ENCODE measurements at places on chromosomes 16 and 17.

- H3K27me3 ChIP-seq: no peaks in the 10 kb centered on the region
- no peak overlapping the region for H3K4me3 ChIP-seq
- peaks cover 2% of the 10 kb centered on the region for H3K36me3 ChIP-seq
- peak overlapping the region; percentile 84 for H3K27ac ChIP-seq
- DNase-seq: peak; percentile 99
Measured at GRCh38 chr17:73293480-73293911, 18.3 kb downstream of the CDC42EP4 start.

DNA sequence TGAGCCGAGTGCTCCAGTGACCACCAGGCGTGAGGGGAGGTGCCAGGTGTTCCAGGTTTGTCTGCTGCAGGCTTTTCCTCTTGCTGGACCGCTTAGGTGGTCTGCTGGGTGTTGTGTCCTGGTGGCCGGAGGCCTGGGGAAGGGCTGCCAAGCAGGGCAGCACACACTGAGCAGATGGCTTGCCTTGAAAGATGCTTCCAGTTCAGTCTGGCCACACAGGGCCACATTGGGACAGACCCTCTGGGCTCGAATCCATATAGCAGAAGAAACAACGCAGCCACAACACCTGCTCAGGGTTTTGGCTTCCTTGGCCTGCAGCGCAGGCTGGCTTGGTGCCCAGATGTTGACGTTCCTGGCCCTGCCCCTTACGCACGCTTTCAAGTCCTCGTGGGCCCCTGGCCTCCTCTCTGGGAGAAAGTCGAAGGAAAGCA lies 24.8 kb downstream of the GINS2 start:
- H3K36me3 ChIP-seq: peaks cover 91% of the 10 kb centered on the region
- no peak for DNase-seq
- no peak overlapping the region for H3K4me3 ChIP-seq
- no peak overlapping the region for H3K27ac ChIP-seq
- no peaks in the 10 kb centered on the region for H3K4me1 ChIP-seq

DNA sequence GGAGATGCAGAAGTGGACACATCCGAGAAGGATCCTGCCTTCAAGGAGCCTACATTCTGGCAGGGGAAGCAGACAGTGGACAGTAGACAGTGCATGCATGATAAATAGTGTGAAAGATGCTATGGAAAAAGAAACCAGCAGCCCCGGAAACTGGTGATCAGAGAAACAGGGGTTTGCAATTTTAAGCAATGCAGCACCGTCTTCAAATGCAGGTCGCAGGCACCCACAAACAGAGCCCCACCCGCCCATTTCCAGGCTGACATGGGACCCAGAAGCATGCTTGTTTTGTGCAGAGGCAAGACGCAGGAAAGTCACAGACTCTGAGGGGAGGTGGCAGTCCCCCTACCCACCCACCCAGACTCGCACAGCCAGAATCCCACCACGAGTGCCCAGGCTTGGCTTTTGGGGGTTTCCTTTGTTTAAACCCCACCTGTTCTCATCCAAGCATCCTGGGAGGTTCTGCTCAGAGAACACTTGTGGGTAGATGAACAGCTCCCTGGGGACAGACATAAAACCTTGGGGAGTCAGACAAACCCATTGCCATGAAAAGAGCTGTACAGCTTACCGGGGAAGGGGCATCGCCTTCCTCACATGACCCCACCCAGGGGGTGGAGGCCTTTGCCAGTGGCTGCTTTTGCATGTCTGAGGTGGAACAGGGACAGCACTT lies 114.3 kb downstream of the MGAT5B start:
- no peaks in the 10 kb centered on the region for H3K4me1 ChIP-seq
- no peaks in the 10 kb centered on the region for H3K36me3 ChIP-seq

GRCh38 chr16:2090777-2091546 lies 43.2 kb downstream of the TSC2 start:
- peak overlapping the region; percentile 77 for H3K4me3 ChIP-seq
- peaks cover 74% of the 10 kb centered on the region for H3K36me3 ChIP-seq
- H3K27me3 ChIP-seq: no peaks in the 10 kb centered on the region
- no peak overlapping the region for H3K27ac ChIP-seq
- peak; percentile 76 for DNase-seq

DNA sequence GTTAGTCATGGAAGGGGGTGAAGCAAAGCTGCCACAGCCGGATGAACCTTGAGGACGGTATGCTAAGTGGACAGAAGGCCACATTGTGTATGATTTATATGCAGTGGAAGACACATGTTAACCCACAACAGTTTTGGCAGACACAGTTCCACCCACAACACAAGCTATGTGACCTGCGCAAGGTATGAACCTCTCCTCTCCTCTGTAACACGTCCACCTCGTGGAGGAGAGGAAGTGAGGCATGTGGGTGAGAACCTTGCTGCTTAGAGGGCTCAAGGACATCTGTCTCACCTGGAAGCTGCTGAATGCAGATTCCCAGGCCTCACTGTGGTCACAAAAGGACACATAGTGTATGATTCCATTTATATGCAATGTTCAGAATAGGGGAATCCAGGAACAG lies 136.1 kb upstream of the PLCG2 start:
- H3K27ac ChIP-seq: no peak overlapping the region
- H3K4me1 ChIP-seq: peaks cover 46% of the 10 kb centered on the region
- H3K27me3 ChIP-seq: no peaks in the 10 kb centered on the region
- peaks cover 8% of the 10 kb centered on the region for H3K36me3 ChIP-seq
- no peak for DNase-seq

DNA sequence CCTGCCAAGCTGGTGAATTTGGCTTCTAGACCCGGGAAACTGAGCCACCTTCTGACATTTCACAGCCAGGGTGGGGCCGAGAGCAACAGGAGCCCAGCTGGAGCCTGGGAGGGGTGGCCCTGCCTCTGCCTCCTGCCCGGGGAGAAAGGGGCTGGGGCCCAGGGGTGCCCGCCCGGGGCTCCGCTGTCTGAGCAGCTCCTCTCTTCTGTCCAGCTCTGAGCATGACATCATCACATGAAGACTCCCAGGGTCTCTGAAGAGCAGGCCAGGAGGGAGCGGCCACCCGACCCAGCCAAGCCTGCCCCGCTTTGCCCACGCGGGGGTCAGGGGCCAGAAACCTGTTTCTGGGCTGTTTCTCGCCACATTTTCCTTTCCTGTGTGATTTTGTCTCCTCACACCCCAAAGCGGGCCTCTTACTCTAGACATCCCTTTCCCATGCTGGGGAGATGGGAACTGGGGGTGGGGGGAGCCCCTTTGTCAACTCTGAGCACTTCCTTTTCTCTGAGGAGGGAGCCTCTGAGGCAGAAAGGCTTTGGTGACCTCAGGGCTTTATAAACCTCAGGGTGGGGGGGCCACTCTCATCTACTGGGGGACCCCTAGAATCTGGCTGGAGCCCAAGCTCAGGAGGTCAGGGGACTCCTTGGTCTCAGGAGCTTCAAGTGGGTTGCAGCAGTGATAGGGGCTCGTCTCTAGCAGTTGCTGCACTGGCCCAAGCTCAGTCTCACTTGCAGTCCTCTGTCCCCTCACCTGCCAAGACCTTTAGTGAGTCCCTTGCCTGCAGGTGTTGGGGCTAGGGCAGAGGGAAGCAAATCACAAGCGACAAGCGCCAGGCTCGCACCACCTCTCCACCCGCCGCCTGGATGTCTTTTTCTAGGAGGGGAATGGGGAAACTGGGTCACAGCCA lies 7.6 kb downstream of the UBALD2 start:
- no peak overlapping the region for H3K27ac ChIP-seq
- no peaks in the 10 kb centered on the region for H3K27me3 ChIP-seq
- peaks cover 55% of the 10 kb centered on the region for H3K4me1 ChIP-seq
- peaks cover 17% of the 10 kb centered on the region for H3K36me3 ChIP-seq

DNA sequence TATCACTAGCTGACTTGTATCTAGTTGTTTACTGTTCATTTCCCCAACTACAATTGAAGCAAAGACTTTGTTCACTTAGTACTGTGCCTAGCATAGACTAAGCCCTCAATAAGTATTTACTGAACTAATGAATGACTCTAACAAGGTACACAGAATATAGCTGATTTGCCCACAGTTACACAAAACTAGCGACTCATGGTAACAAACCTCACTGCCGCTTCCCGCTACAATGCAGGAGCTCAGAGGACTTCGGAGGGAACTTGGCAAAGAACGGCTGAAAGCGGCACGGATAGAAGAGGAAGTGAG lies 524 bp downstream of the EFTUD2 start:
- peak overlapping the region; percentile 84 for H3K4me3 ChIP-seq
- no peak overlapping the region for H3K27ac ChIP-seq
- H3K36me3 ChIP-seq: peaks cover 4% of the 10 kb centered on the region
- peaks cover 2% of the 10 kb centered on the region for H3K4me1 ChIP-seq

DNA sequence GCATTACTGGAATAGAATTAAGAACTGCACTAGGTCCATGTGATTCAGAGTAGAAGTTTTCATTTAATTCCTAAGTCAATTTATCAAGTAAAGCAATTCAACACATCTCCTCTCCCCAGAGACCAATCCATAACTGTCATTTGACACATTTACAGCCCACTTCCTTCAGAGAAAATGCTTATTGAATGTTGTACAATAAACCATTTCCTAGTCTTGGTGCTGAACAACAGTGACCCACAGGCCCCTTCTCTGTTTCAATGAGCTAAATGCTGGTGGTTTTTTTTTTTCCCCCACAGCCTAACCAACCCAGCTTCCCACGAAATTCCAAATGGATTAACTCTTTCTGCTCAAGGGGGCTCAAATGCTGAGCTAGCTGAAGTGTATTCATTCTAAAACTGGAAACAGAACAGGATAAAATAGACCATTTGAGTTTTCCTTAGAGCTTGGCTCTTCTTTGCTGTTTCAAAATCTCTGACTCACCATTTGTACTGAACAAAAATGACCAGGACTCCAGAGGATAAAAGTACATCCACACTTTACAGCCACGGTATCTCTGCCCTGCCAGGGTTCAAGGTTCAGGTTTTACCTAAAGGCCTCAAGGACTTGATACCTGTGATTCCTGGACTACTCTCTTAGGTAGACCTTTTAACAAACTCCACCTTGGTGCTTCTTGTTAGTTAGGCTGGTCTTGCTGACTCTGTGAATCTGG lies 62.3 kb downstream of the TMEM100 start:
- no peaks in the 10 kb centered on the region for H3K27me3 ChIP-seq
- no peak for DNase-seq
- peaks cover 8% of the 10 kb centered on the region for H3K4me1 ChIP-seq
- no peak overlapping the region for H3K27ac ChIP-seq
- H3K36me3 ChIP-seq: no peaks in the 10 kb centered on the region
- no peak overlapping the region for H3K4me3 ChIP-seq

DNA sequence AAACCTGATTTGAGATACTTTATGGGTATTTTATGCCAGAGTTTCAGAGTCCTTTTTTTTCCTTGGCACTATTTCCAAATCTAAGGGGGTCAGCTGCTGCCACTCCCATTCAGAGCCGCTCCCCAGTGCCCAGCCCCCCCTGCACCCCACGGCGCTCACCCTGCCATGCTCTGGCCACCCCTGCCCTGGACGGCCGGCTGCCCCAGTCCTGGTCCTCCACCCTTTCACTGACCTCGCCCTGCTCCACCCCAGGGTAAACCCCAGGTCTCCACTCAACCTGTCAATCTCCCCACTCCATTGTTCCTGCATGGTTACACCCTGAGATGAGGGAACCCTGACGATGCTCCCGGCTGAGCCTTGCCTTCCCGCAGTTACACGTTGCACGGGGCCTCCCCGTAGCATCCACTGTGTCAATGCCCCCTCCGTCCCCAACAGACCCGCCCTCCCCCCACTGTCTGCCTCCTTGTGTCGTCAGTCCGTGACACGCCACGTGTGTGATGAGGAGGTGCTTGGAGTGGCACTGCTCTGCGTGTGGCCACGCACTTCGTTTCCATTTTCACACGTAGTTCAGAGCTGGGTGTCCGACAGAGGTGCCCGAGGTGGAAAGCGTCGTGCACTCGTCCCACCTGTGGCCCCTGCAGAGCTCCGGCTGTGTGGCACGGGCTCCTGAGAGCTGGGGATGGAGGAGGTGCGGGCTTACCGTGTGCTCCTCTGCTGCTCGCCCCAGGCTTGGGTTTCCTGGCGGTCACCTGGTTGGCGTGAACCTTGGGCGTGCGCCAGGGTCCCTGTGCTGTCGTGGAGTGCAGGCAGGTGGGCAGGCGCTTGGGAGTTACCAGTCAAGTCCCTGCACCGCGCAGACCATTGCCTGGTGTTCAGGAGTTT lies 116.5 kb downstream of the BANP start:
- H3K36me3 ChIP-seq: peaks cover 36% of the 10 kb centered on the region
- H3K4me3 ChIP-seq: no peak overlapping the region
- no peaks in the 10 kb centered on the region for H3K27me3 ChIP-seq
- no peak for DNase-seq
- H3K27ac ChIP-seq: no peak overlapping the region

DNA sequence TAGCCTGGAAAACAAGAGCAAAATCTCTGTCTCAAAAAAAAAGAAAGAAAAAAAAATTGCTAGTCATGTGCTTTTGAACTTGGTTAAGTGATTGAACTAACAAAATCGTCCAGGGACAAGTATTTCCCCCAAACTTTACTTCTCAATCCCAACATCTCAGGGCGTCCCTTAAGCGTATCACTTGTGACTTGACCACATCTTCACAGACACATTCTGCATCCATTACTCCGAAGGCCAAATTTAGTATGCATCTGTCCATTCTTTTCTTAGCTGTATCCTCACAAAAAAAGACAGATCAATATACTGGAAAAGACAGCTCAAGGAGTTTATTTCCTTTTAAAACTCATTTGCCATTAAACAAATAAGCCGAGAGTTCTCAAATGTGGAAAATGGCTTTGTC lies 5.9 kb upstream of the JPT1 start:
- no peaks in the 10 kb centered on the region for H3K4me1 ChIP-seq
- no peaks in the 10 kb centered on the region for H3K27me3 ChIP-seq
- H3K36me3 ChIP-seq: peaks cover 2% of the 10 kb centered on the region
- H3K27ac ChIP-seq: no peak overlapping the region

DNA sequence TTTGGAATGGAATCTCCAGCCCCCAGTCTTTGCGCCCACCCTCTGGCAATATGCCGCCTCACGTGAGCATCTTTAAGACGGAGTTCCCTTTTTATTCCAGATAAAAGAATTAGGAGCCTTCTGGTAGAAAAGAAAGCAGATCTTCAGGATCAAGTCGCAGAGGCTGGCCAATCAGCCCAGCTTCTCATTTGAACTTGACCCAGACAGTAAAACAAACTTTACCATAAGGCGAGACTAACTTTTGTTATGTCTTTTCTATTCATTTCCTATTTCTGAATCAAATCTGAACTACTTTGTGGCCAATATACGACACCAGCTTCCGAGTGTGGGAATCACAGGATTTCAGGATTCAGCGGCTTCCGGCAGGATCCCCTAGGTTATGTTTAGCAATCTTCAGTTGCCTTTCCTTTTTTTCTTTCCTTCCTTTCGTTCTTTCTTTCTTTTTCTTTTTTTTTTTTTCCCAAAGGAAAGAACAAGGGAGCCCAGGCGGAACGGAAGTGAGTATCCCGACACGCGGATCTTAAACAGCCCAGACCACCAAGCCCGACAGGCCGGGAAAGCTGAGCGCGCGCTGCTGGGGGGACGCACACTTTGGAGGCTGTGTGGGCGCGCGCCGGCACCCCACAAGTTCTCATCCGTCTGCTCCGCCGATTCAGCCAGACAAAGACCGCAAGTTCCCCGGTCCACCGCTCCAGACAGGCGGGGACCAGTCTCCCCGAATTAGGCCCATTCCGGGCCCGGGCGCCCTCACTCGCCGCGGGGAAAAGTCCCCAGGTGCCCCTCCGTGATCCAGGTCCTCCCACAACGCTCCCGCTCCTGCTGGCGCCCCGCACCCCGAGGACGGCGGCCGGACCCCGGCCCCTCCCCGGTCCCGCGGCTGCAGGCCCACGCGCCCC lies 633 bp downstream of the TBC1D16 start:
- H3K4me3 ChIP-seq: peak overlapping the region; percentile 92
- H3K27me3 ChIP-seq: no peaks in the 10 kb centered on the region
- peaks cover 3% of the 10 kb centered on the region for H3K36me3 ChIP-seq
- peak overlapping the region; percentile 23 for H3K27ac ChIP-seq
- peaks cover 2% of the 10 kb centered on the region for H3K4me1 ChIP-seq
- no peak for DNase-seq

GRCh38 chr17:60269417-60269816 lies 119.6 kb downstream of the CA4 start:
- no peaks in the 10 kb centered on the region for H3K27me3 ChIP-seq
- DNase-seq: no peak
- no peaks in the 10 kb centered on the region for H3K36me3 ChIP-seq
- no peak overlapping the region for H3K27ac ChIP-seq
- no peaks in the 10 kb centered on the region for H3K4me1 ChIP-seq
